ENCODE measurements at places on chromosomes 6 and 20.

DNA sequence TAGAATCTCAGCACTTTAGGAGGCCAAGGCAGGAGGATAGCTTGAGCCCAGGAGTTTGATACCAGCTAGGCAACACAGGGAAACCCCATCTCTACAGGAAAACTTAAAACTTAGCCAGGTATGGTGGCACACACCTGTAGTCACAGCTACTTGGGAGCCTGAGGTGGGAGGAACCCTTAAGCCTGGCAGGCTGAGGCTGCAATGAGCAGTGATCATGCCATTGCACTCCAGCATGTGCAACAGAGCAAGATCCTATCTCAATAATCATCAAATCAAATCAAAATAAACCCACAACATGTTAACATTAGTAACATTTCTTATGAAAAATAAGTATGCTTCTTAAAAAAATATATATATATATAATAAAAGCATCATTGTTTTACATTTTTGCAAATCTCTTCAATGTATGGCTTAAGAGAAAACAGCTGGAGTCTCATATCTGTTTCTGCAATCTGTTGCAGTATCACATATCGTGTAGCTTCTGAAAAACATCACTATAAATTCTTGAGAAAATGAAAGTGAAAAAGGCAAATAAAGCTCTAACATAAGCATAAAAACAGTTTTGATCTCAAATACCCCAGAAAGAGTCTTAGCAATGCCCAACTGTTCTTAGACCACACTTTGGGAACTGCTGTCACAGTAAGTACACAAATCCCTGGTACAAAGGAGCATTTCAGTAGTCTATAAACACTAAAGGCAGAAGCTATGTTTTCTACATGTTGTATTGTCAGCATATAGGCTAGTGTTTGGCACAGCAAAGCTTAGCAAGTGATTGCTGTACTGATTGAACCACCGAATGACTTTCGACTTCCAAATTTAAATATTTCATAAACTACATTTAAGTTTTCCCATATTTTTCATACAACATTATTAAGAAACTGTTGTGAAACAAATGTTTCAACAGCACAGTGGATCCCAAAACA lies 8.0 kb downstream of the MMUT start:
- DNase-seq: no peak

GRCh38 chr6:44775121-44775520 lies 387.6 kb downstream of the CDC5L start:
- DNase-seq: no peak

- no peak for DNase-seq
Measured at GRCh38 chr6:33595001-33595846, 15.1 kb upstream of the BAK1 start.

DNA sequence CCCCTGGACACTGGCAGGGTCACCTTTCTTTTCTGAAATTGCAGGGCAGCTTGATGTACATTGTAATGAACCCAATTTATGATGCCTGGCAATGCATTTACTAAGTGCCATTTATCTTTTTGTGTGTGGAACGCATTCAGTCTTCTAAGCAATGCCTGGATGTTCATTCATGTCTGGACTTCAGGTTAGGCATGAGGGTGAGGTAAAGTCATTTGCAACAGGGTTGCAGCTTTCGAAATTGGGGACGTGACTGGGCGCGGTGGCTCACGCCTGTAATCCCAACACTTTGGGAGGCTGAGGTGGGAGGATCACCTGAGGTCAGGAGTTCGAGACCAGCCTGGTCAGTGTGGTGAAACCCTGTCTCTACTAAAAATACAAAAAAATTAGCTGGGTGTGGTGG lies 134.6 kb downstream of the SOX4 start:
- DNase-seq: no peak

GRCh38 chr20:62381842-62382241 lies 5.1 kb upstream of the RPS21 start:
- no peak for DNase-seq

DNA sequence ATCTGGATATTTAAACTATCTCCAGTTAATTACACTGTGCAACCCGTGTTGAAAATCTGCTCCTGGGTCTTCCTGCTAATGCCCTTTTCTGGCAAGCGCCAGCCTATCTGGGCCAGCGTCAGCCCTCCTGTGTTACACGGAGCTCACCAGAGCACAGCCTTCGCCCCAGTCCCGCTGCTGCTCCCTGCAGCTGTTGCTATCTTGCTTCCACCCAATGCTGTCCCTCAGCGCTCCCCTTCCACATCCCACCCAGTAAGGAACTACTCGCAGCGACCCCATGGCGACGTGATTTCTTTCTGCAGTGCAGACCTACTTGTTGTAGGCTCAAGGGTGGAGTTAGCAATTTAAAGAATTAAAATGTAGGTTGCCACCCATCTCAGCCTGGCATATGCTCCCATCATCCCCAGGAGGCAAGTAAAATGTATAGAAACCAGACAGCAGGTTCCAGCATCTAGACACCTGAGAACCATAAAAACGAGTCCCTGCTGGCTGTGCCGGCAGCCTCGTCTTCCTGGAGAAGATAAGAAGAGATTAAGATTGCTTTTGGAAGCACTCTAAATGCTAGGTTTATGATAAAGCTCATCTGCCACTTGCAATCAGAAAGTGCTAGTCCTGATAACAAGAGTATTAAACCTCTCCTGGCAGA lies 254.3 kb upstream of the FOXQ1 start:
- DNase-seq: no peak

- DNase-seq: no peak
Measured at GRCh38 chr20:33521461-33521860, 31.6 kb downstream of the CBFA2T2 start.

GRCh38 chr6:115601064-115601463 lies 459.6 kb downstream of the FRK start:
- DNase-seq: no peak

GRCh38 chr20:20824924-20825584 lies 112.6 kb upstream of the RALGAPA2 start:
- DNase-seq: peak; percentile 27

DNA sequence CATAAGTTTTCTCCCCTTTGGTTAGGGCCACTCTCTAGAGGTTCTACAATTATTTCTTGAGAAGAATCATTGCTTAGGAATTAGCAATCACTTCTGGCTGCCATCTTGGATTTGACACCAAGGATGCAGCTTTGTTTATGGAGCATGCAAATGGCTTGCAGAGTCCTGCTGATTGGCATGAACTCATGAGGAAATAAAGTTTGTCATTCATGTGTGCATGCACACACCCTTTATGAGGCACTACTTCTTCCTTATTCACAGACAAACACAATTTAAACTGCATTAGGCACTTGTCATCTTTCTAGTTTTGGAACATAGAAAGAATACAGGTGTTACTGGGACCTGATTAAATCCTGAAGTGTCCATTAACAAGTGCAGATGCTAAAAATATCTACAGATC lies 42.5 kb upstream of the HIVEP2 start:
- DNase-seq: no peak

GRCh38 chr6:32317541-32317940 lies 54.2 kb downstream of the TSBP1 start:
- no peak for DNase-seq

DNA sequence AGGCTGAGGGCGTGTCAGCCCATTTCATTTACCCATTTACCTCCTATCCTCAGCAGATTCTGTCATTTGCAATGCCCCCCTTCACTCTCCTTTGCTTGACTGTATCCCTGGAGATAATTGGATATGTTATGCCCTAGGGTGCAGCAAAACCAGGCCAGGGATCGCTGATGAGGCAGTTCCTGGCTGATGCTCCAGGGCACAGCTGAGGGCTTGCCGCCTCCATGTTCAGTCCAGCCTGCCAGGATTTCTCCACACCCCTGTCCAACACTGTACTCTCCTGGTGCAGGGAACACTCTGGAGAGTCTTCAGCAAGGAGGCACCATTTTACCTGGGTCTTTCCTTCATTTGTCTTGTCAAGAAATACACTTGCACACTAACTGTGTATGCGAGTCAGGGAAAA lies 532.1 kb upstream of the CHD6 start:
- DNase-seq: no peak

DNA sequence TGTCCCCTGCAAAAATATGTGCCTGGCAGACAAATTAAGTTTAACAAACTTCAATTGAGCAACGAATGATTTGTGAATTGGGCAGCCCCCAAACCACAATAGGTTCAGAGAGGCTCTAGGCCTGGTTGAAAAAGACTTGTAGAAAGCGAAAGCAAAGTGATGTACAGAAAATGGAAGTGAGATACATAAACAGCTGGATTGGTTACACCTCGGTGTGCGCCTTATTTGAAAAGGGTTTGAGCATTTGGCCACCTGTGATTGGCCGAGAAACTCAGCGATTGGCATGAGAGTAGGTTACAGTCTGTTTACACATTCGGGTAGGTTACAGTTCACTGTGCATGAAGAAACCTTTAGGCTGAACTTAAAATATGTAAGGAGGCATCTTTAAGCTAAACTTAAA lies 136.9 kb downstream of the CD83 start:
- no peak for DNase-seq

GRCh38 chr20:53901064-53901463 lies 169.3 kb downstream of the BCAS1 start:
- no peak for DNase-seq

GRCh38 chr20:57566803-57567459 lies 6.0 kb downstream of the PCK1 start:
- DNase-seq: no peak

DNA sequence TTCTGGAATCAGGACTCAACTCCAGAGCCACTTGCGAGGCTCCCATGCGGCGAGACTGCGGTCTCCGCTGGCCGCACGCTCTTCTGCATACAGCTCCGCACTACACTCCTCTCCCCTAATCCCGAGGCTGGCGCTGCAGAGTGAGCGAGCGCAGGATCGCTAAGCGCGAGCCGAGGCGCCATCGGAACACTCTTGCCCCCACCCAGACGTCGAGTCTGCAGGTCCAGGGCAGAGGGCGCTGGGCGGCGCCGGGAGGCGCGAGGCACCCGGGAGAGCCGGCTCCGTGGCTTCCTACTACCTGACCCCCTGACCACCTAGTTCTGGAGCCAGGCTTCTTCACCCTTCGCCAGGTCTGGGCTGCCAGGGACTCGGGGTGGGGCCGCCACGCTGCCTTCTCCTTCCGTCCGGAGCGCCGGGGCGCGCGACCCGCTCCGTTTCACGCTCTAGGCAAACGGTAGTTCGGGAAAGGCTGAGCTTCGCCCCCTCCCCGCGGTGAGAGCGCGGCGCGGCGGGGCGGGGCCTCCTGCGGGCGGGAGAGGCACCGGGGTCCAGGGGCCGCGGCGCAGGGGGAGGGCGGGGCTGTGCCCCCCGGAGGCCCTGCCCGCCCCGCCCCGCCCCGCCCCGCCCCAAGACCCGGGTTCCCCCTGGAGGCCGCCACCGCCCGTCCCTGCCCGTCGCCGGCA lies 5.4 kb upstream of the TUBB2A start:
- DNase-seq: no peak

DNA sequence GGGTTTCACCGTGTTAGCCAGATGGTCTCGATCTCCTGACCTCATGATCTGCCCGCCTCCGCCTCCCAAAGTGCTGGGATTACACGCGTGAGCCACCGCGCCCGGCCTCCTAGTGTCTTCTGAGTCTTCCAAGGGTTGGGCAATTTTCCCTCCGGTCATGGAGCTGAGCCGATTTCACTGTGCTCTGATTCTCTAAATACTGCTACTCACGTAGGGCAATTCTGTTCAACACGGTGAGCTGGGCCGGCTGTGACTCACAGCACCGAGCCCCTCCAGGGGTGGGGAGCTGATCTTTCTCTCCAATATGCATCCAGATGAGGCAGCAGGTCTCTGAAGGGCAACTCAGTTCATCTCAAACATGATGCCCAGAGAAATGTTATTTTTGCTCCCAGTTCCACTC lies 71.6 kb upstream of the CD93 start:
- no peak for DNase-seq

GRCh38 chr6:129382916-129383315 lies 327.1 kb downstream of the ARHGAP18 start:
- no peak for DNase-seq

DNA sequence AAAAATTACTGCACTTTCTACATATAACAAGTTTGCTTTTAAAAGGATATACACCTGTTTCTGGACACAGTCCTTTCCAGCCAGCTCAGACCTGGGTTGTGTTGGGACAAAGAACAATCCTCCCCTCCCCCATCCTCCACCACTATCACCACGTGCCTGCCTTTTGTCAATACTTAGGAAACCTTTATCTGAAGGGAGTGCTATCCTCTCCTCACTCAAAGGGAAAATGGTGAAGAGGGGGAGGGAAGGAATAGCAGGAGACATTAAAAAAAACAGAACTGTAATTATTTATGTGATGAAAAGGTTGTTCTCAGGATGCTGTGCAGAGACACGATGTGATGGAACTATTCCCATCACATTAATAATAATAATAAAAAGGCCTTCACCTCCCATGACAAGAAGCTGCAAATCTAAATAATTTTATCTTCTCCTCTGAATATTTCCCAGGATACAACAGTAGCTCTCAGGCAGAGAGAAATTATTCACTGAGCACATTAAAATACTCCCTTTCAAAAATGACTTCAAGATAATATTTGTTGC lies 105.5 kb downstream of the NRSN1 start:
- no peak for DNase-seq

GRCh38 chr6:74997646-74998045 lies 208.2 kb downstream of the COL12A1 start:
- DNase-seq: no peak

DNA sequence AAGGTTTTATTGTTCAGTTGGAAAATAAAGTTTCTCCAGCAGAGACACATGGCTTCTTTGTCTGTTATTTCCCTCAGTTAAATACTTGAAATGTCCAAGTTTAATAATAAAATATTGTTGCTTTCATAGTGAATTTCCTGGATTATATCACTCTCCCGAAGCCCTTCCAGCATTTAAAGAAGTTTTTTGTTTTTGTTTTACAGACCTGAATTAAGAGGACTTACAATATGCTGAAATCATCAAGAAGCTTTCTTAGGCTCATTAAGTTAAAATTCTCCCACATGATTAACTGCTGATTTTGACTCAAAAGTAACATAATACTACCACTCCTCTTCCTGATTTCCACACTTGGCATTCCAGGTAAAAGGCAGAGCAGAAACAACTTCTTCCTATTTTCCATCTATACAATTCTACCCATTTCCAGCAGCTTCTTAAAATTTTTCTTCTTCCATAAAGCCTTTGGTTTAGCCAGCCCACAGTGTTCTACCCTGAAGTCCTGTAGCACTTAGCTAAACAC lies 35.8 kb downstream of the PDSS2 start:
- no peak for DNase-seq

DNA sequence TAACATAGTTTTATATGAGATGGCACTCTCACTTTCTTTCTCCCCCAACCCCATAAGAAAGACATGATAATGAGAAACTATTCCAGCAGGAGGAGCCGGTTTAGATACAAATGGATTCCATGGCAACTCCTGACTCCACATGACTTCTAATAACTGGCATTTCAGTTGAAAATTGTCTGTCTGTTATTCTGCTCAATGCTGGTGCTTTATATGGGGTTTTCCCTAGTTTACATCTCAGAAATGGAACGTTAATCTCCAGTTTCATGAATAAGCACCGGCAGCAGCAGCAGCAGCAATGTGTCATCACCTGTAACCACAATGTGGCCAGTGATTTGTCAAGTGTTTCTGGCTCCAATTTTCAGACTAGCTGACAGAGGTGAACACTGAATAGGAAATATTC lies 8.0 kb upstream of the SIM1 start:
- DNase-seq: no peak

- no peak for DNase-seq
Measured at GRCh38 chr20:63456429-63457284, 15.8 kb downstream of the KCNQ2 start.

- no peak for DNase-seq
Measured at GRCh38 chr6:157246048-157246630, 77.2 kb downstream of the TMEM242 start.

- no peak for DNase-seq
Measured at GRCh38 chr6:9795880-9796279, 619.0 kb downstream of the TFAP2A start.

All from activated CD8-positive, alpha-beta memory T cell treated with anti-CD3 and anti-CD28 coated beads for 1 hour (primary cell).